ENCODE measurements at places on chromosomes 7 and 10. TPM values are rescaled to one million over a fixed set of nuclear protein-coding genes. Genes with fewer than 3 reads are reported as not detected.

CNNM1 gene
- 2.3 TPM for polyA plus RNA-seq

HOXA2 gene
- polyA plus RNA-seq: 11.0 TPM

TLL2 gene
- 0.40 TPM for polyA plus RNA-seq

PTF1A gene
- polyA plus RNA-seq: 0.34 TPM

GIMAP1 gene
- 2.7 TPM for polyA plus RNA-seq

TDRD1 gene
- 0.06 TPM for polyA plus RNA-seq

ALOX5 gene
- polyA plus RNA-seq: 3.8 TPM

ARF5 gene
- 189 TPM for polyA plus RNA-seq

ARHGEF35 gene
- polyA plus RNA-seq: 18.0 TPM

DDX56 gene
- 135 TPM for polyA plus RNA-seq

KCND2 gene
- polyA plus RNA-seq: 2.1 TPM

SFRP4 gene
- polyA plus RNA-seq: 6.4 TPM

ZSCAN21 gene
- polyA plus RNA-seq: 22.8 TPM

ADD3 gene
- 277 TPM for polyA plus RNA-seq

ATOH7 gene
- polyA plus RNA-seq: 1.7 TPM

CASTOR2 gene
- polyA plus RNA-seq: 8.1 TPM

CYP3A4 gene
- polyA plus RNA-seq: 0.26 TPM

AKR1B1 gene
- 111 TPM for polyA plus RNA-seq

UCN3 gene
- 2.2 TPM for polyA plus RNA-seq

MBL2 gene
- not detected for polyA plus RNA-seq

OR2A12 gene
- not detected for polyA plus RNA-seq

ZNF487 gene
- polyA plus RNA-seq: 12.2 TPM

CPXM2 gene
- 5.0 TPM for polyA plus RNA-seq

WEE2 gene
- 0.19 TPM for polyA plus RNA-seq

GSTO2 gene
- 13.2 TPM for polyA plus RNA-seq

LFNG gene
- polyA plus RNA-seq: 29.3 TPM

OR6V1 gene
- polyA plus RNA-seq: not detected

DUS4L gene
- 16.1 TPM for polyA plus RNA-seq

USP6NL gene
- polyA plus RNA-seq: 30.5 TPM

PROSER2 gene
- 5.4 TPM for polyA plus RNA-seq

PDK4 gene
- polyA plus RNA-seq: 33.3 TPM

ERVW-1 gene
- polyA plus RNA-seq: 2.1 TPM

MRPL43 gene
- 71.4 TPM for polyA plus RNA-seq

HPSE2 gene
- polyA plus RNA-seq: 1.3 TPM

SCIN gene
- 122 TPM for polyA plus RNA-seq

Measured in left renal pelvis (tissue), 4 donors.